Activated CD8-positive, alpha-beta memory T cell treated with anti-CD3 and anti-CD28 coated beads for 4 hours (primary cell): ENCODE measurements at places on chromosomes 4 and X.
A peak's percentile ranks its signal among the peaks of the same experiment; 100 is the strongest.

DNA sequence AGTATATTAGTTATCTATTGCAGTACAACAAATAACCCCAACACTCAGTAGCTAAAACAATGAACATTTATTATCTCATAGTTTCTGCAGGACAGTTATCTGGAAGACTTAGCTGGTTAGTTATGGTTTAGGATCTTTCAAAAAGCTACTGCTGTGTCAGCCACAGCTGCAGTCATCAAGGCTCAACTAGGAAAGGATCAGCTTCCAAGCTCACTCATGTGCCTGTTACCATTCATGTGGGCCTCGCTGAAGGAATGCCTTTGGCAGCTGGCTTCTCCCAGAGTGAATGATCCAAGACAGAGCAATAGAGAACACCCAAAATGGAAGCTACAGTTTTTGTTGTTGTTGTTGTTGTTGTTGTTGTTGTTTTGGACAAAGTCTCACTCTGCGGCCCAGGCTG is 13.5 kb upstream of the PRSS48 start:
- no peak for DNase-seq

- no peak for DNase-seq
These were observed 13.6 kb downstream of the PDCL2 start for GRCh38 chr4:55578341-55579010.

GRCh38 chr4:150217192-150217591 is 138.9 kb downstream of the DCLK2 start:
- DNase-seq, result no peak

- no peak for DNase-seq
These were observed 111.4 kb downstream of the LUZP4 start for GRCh38 chrX:115400960-115401359.

GRCh38 chrX:45850775-45851433 is 650.2 kb upstream of the DIPK2B start:
- DNase-seq, result no peak

DNA sequence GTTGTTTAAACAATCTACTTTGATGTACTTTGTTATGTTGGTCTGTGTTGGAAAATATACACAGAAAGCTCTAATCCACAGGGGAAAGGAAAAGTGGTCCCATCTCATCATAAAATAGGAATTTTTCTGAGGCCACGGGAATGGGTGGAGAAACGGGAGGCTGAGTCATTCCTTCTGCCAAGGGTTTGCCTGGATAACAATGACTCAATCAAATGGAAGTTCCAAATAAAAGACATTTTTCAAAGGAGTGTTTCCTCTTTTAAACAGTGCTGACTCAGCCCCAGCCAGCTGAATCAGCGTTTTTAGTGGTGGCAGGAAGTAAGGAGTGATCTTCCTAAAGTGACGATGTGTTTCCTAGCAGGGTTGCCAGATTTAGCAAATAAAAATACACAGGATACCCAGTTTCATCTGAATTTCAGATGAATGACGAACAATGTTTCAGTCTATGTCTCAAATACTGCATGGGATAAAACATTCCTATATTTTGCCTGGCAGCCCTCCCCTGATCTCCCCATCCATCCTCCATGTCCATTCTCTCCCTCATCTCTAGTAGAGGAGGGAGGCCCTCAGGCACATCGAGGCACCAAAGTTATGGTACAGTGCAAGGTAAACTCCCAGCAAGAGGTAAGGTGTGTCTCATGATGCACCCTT is 345.4 kb upstream of the GATB start:
- no peak for DNase-seq

- DNase-seq, result no peak
These were observed 108.5 kb downstream of the HMX1 start for GRCh38 chr4:8762951-8763735.

DNA sequence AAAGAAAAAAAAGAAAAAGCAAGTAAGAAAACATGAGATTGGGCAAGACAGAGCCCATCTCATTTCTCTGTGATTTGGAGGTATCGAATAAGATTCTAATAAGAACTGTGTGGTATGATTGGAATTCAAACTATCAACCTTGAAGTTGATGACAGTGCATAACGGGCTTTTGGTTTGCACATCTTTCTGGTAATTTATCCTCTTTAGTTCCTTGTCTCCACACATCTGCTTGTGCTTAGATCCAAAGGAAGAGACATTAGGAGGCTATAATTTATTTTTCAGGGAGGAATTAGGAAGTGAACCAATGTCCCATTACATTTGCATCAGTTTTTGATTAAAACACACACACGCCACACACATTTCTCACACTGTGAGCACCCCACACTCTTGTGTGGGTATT is 149.9 kb downstream of the ARSF start:
- DNase-seq, result no peak

DNA sequence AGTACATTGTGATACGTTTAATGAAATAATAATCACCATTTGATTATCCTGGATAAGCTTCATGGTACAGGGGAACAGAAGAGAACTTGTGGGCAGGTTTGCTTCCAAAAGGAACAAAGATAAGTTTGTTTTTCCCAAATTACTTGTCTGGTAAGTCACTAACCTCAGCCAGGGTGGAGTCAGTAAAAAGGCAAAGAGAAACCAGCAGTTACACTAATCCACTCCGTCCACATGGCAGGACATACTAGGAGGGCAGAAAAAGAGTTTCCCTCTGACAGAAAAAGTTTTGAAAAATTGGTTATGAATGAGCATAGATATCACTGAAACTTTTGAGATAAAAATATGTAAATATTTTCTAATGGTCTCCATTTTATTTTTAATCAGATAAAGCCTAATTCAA is 285.9 kb downstream of the IL15 start:
- no peak for DNase-seq

DNA sequence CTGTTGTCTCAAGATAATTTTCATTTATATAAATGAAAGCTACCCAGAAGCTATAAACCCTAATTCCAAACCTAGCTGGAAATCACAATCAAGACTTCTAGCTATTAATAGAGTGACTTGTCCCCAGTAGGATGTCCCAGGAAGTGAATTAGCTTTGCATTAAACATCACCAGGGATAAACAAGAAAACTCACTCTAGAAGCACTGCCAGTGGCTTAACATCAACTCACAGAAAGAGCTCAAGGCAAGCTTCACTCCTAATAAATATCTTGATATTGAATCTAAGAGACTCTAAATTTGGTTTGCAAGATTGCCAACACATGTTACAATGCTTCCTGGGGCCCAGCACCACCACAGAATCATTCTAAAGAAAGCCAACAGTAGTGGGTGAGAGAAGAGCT is 468.7 kb upstream of the FAM241A start:
- DNase-seq, result no peak

DNA sequence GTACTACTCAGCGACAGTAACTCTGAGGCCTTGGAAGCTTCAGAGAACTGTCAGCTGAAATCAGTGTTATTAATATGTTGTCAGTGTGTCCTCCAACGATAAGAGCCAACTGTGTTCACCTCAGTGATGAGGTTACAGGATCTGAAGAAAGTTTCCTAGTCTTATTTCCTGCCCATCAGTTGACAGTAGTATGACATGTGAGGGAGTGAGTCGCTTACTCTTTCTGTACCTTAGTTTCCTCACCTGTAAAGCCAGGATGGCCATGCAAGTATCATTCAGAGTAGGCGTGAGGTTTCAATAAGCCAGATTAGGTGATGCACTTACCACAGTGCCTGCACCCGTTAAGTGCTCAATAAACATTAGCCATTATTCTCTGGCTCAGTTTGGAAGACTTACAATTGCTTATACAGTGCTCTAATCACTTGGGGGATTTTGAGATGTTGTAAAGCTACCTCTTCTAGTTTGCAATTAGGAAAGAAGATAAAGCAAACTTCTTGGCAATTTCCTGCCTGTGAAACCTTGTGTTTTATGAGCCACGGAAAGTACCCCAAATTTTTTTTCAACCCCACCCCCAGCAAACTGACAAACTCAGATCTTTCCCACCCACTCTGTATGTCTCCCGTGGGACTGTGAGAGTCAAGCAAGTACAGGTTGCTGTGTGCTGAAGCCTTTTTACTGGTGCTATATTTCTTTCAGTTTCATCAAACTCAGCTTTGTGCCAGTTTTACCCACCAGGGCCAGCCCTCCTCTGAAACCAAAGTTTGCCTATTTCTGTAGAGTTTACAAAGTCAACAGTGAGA is 62.2 kb downstream of the ANXA3 start:
- DNase-seq, result no peak

DNA sequence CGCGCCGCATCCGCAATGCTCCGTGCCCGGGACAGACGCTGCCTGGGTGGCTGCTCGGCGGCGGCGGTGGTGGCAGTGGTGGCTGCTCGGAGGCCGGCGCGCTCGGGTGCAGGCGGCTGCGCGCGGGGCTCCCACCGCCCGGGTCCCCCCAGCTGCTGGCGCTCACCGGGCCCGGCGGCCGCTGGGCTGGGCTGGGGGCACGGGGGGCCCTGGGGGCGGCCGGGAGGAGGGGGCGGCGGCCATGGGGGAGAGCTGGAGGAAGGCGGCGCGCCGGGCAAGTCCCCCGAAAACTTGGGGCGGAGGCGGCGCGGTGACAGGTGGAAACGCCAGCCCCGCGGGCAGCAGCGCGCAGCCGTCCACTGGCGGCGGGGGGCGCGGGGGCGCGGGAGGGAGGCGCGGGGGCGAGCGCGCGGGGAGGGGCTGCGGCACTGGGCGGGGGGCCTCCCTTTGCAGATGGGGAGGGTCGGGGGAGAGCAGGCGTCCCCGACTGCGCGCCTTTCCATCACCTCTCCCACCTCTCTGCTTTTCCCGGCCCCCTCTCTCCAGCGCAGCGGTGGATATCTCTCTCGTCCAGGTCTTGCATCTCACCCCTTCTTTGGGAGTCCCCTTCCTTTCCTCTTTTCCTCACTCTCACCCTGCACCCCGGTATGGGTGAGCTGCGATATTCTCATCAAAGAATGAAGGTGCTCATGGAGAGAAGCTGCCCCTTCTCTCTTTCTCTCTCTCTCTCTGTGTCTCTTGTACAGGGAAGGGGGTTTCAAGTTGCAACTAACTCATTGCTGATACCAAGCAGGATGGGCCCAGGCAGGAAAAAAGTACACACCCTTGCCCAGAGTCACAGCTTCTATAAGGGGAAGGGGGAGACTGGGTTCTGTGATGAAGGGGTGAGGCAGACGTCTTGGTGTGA is 83.7 kb upstream of the DHRSX start:
- no peak for DNase-seq

DNA sequence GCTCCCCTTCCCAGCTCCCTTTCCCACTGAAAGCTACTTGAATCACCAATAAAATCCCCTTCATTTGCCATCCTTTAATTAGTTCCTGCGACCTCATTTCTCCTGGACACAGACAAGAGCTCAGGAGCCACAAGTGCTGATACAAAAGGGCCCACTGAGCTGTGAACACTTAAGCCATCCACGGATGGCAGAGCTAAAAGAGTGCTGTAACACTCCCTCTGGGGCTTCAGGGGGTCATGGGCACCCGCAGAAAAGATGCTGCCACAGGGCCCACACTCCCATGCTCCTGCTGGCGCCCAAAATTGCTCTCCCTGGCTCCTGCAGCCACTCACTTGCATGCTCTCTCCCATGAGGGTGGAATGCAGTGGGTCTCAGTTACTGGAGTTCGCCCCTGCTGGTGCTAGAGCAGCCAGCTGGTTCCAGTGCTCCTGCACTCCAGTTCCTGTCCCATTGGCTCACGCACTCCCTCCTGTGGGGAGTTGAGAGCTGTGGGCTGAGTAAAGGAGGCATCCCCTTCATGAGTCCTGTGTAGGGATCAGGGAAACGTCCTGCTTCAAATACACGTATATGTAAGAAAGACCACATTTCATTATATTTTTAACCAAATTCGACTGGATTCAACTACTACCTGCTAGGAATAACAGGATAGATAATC is 1291.0 kb downstream of the ARAP2 start:
- no peak for DNase-seq

- no peak for DNase-seq
These were observed 117.1 kb upstream of the BMP3 start for GRCh38 chr4:80913381-80913780.

GRCh38 chrX:118526149-118526548 is 30.5 kb downstream of the DOCK11 start:
- DNase-seq, result no peak

DNA sequence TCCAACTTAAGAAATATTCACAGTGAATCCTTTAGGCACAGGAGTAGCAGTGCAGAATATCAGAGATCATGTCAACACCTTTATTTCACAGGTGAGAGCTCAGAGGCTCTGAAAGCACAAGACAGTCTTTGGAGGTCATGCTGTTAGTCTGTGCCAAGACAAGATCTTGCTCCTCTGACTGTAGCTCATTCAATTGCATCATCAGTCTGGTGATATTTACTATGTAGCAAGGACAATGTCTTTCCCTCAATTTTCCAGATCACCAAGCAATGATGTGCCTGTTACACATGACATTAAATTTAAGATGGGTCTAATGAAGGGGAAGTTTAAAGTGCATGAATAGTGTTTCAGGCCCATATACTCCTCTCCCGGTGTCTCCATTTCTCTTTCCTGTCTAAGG is 277.5 kb downstream of the IL15 start:
- no peak for DNase-seq

- DNase-seq, result no peak
These were observed 16.0 kb upstream of the GRPEL1 start for GRCh38 chr4:7083597-7084563.

GRCh38 chr4:174457468-174457867 is 64.8 kb downstream of the HPGD start:
- no peak for DNase-seq

- DNase-seq, result peak; percentile 20
These were observed 829 bp downstream of the ELOVL6 start for GRCh38 chr4:110197529-110198042.

GRCh38 chr4:38004887-38005286 is 44.7 kb downstream of the PTTG2 start:
- DNase-seq, result no peak

GRCh38 chrX:96909291-96909690 is 25.6 kb downstream of the RPA4 start:
- DNase-seq, result no peak

DNA sequence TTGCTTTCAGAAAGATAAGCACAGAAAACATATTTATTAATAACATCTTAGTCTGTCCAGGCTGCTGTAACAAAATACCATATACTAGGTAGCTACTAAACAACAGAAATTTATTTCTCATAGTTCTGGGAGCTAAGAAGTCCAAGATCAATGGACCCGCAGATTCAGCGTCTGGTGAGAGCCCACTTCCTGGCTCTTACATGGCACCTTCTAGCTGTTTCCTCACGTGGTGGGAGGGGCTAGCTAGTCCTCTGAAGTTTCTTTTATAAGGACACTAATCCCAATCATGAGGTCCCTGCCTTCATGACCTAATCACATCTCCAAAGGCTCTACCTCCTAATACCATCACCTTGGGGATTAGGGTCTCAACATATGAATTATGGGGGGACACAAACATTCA is 57.2 kb upstream of the AFF2 start:
- no peak for DNase-seq
